ENCODE measurements at places on chromosomes 7 and 10. TPM values are rescaled to one million over a fixed set of nuclear protein-coding genes. Genes with fewer than 3 reads are reported as not detected.

Gene ANKRD30A
- total RNA-seq = not detected

Gene ERCC6
- total RNA-seq = 27.8 TPM

GRCh38 chr10:10520491-10521385, 496.9 kb upstream of the CELF2 start:
- H3K27me3 ChIP-seq = no peaks in the 10 kb centered on the region
- no peak overlapping the region for H3K27ac ChIP-seq
- no peaks in the 10 kb centered on the region for H3K4me1 ChIP-seq
- DNase-seq = no peak
- no peak overlapping the region for H3K4me3 ChIP-seq

- H3K4me3 ChIP-seq = no peak overlapping the region
- H3K4me1 ChIP-seq = no peaks in the 10 kb centered on the region
- no peaks in the 10 kb centered on the region for H3K36me3 ChIP-seq
- DNase-seq = no peak
These were observed 14.0 kb upstream of the SLC18A2 start for GRCh38 chr10:117226813-117227451.

GRCh38 chr7:76300166-76300731, 2.2 kb upstream of the HSPB1 start:
- no peak overlapping the region for H3K4me3 ChIP-seq
- H3K27me3 ChIP-seq = no peaks in the 10 kb centered on the region
- peaks cover 4% of the 10 kb centered on the region for H3K36me3 ChIP-seq

- no peak overlapping the region for H3K4me3 ChIP-seq
- H3K27me3 ChIP-seq = no peaks in the 10 kb centered on the region
- H3K27ac ChIP-seq = no peak overlapping the region
- no peak for DNase-seq
- no peaks in the 10 kb centered on the region for H3K36me3 ChIP-seq
- no peaks in the 10 kb centered on the region for H3K4me1 ChIP-seq
These were observed 26.4 kb upstream of the PRKG1 start for GRCh38 chr10:51047857-51048256.

DNA sequence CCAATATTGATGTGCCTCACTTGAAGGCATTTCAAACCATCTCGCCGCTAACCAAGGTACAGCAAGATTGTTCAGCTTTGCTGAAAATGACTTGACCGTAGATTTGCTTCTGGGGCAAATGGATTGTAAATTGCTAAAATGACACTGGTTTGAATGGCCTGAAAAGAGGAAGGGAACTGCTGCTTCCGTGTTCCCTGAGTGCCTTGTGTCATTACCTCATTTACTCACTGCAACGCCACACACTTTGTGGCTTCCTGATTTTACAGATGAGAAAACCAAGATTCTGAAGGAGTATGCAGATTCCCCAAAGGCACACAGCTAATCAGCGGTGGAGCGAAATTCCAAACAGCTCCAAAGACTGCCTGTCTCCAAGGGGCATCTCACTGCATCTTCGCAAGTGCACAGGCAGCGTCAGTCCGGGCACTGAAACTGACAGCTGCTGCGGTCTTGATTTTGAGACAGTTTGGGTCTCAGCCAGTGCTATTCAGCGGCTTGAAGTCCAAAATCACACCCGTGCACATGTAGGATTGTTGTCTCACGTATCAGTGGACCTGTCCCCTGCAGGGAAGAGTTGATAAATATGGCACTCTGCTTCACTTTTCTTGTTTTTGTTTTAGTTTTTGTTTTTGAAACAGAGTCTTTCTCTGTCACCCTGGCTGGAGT, 290.9 kb downstream of the DPP6 start:
- no peaks in the 10 kb centered on the region for H3K27me3 ChIP-seq
- H3K36me3 ChIP-seq = no peaks in the 10 kb centered on the region
- peaks cover 3% of the 10 kb centered on the region for H3K4me1 ChIP-seq
- no peak for DNase-seq

- H3K4me3 ChIP-seq = no peak overlapping the region
- peaks cover 78% of the 10 kb centered on the region for H3K4me1 ChIP-seq
- H3K27ac ChIP-seq = peak overlapping the region; percentile 94
- H3K36me3 ChIP-seq = no peaks in the 10 kb centered on the region
These were observed 18.7 kb upstream of the DDIT4 start for GRCh38 chr10:72254813-72255568.

Measured in upper lobe of left lung (tissue), 6 donors.